ENCODE measurements at places on chromosomes 5 and 9.

GRCh38 chr5:143448518-143448917 is 45.0 kb upstream of the NR3C1 start:
- no peak for DNase-seq

DNA sequence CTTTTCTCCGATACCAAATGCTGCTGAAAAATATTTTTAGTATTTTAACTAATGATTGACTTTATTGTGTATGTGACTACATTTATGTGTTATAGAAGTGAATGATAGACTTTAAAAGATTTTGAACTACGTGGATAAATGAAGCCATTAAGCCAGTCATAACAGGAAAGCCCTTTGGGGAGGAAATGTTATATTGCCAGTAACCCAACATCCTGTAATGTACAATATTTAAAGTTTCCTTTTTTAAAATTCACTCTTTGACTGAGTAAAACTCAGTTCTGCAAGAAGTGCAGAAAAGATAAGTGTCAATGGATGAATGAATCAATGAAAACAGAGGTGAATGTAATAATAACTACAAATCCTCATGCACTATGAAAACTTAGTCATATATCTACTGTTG is 102.6 kb upstream of the TLE4 start:
- DNase-seq, result no peak

DNA sequence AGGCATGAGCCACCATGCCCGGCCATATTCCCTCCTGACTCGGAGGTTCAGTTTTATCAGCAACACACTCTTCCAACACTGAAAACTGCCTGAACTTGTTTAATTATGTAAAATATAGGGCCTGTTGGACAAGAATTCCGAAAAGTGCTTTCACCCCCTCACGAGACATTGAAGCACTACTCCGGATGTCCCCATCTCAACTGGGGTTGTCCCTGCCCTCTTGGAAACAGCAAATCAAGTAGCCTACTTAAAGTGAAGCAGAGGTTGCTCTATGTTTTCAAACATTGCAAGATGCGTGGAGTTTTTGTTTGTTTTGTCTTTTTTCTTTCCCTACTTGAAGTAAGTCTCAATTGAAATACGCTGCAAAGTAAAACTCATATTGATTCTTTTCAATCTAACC is 7.6 kb downstream of the PTGER4 start:
- DNase-seq, result no peak

DNA sequence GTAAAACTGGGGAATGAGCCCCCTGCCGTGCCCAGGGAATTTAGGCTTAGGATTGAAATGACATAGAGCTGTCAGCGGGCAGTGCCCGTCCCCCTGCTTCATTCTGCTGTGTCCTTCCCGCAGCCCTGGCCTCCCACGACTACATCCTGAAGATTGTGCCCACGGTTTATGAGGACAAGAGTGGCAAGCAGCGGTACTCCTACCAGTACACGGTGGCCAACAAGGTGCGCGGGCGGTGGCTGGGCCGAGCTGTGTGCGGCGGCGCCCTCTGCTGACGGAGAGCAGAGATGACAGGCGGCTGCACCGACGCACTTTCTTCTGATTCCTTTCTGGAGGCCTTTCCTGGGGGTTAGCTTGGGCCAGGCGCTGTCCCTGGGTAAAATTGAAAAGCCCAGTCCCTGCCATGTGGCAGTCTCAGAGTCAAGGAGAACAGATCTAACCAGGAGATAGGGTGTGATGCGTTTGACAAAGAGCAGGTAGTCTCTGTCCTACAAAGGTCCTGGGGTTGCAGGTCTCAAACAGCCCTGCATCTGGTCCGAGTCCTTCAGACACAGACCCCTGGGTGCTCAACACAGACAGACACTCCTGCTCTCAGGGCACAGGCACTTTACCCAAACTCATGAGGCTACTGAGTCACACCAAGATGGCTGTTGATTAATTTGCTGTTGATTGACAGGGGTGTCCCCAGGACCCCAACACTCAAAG is 26.8 kb upstream of the RPL26L1 start:
- DNase-seq, result no peak

- DNase-seq, result no peak
These were observed 233.7 kb downstream of the ARHGEF28 start for GRCh38 chr5:73859696-73860095.

DNA sequence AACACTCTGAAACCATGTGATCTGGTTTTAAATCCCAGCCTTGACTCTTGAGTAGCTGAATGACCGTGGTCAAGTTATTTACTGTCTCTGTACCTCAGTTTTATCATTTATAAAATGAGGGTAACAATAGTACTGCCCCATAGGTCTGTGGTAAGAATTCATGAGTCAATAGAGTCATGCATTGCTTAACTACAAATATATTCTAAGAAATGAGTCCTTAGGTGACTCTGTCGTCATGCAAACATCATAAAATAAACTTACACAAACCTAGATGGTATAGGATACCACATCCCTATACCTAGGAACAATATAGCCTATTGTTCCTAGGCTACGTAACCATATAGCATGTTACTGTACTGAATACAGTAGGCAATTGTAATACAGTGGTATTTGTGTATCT is 20.3 kb upstream of the ABCA1 start:
- DNase-seq, result no peak

- DNase-seq, result no peak
These were observed 292.5 kb downstream of the PARP8 start for GRCh38 chr5:50958852-50959457.

DNA sequence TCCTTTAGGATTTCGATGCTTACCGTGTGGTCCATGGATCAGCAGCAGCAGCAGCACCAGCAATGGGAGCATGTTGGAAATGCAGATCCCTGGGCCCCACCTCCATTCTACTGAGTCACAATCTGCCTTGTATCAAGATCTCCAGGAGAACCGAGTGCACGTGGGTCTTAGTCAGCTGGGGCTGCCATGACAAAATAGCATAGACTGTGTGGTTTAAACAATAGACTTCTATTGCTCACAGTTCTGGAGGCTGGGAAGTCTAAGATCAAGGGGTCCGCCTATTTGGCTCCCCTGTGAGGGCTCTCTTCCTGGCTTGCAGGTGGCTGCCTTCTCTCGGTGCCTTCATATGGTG is 1.3 kb upstream of the PROP1 start:
- DNase-seq, result no peak

GRCh38 chr5:65978251-65978650 is 51.9 kb downstream of the ERBIN start:
- no peak for DNase-seq

- no peak for DNase-seq
These were observed at the start of gene DRD1 for GRCh38 chr5:175444060-175444904. TSS of gene DRD1 (minus strand) at chr5:175444182. CDS start at chr5:175443099, 1,083 bp downstream.

GRCh38 chr5:78527054-78527859 is 121.3 kb downstream of the LHFPL2 start:
- peak; percentile 91 for DNase-seq

All from BJ (cell line).